ENCODE measurements at places on chromosomes 4 and X. TPM values are rescaled to one million over a fixed set of nuclear protein-coding genes. Genes with fewer than 3 reads are reported as not detected.

DNA sequence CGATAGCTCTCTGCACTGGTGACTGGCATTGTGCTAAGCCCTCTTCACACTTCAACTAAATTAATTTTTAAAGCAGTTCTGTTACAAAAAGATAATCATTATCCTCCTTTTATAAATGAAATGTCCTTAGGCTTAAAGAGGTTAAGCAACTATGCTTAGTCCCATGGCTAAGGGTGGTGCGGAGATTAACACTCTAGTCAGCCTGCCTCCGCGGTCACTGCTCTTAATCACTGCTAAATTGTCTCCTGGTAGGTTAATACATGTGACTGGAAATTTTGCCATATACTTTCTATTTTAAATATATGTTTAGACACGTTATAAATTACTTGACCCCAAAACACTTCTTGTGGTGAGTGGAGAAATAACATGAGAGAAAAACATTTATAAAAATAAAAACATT lies 473.7 kb downstream of the CENPC start:
- ATAC-seq = no peak

The STAP1 gene
- 0.77 TPM for total RNA-seq

DNA sequence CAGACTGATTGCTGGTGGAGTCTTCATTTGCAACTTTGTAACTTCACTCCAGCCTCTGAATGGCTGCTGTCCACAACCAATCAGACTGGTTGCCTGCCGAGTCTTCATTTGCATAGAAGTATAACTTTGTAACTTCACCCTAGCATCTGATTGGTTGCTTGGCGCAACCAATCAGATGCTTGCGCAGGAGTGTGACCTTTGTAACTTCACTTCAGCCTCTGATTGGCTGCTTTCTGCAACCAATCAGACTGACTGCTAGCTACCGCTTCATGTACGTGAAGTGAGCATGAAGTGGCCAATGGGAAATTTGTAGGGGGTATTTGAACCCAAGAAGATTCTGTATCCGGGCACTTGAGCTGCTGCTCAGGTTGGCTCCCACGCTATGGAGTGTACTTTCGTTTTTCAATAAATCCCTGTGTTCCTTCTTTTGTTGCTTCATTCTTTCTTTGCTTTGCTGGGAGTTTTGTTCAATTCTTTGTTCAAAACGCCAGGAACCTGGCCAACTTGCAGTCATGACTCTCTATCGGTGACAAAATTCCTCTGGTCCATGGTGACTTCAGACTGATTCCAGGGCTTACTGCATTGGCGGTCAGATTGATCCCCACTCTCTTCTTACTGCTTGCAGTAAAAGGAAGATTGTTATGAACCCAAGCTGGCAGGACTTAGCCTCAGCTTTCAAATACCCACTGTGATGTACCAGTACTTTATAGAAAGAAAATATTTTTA lies 46.4 kb upstream of the FGG start:
- ATAC-seq = no peak

GRCh38 chrX:77446029-77446585 lies 1.1 kb upstream of the FGF16 start:
- ATAC-seq = no peak

- ATAC-seq = no peak
Observed at GRCh38 chrX:22616867-22617266, 344.2 kb downstream of the CBLL2 start.

- ATAC-seq = no peak
Observed at GRCh38 chrX:50577326-50577725, 106.7 kb upstream of the DGKK start.

DNA sequence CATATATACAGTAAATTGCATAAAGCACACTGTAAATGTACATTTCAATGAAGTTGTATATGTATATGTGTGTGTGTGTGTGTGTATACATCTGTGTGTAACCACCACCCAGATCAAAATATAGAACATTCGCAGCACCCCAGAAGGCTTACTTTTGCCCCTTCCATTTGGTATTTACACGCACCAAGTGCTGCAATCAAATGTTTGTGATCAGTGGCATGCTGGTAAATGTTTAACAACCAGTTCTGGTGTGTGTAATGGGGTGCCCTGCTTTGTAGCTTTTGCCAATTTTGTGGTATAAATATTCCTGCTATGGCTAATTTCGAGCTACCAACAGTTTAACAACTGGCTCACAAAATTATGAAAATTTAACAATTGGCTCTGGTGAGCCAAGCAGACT lies 101.3 kb downstream of the RTL5 start:
- ATAC-seq = no peak

DNA sequence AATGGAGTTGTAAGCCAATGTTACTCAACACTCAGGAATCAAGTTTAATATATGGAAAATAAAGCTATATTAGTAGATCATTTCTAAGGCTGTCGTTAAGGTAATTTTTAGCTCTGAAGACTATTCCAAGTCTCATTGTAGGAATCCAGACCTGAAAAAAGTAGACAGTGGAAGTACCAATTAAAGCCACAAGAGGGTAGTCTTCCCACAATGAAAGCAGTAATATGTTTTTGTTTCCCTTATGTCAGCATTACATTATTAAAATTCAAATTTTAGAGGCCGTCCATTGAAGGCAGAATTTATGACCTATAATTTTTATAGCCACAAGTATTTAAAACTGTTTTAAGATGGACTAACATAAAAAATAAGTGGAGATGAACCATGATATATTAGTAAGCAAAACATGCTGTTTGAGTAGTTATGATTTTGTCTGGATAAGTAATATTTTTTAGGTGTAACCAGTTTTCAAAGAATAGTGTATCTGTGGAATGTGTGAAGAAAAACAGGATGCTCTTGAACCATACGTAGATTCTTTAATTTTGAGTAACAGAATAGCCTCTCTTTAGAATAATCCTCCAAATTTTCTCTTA lies 372.6 kb upstream of the TECRL start:
- ATAC-seq = no peak

The ABCG2 gene
- 1.1 TPM for total RNA-seq

DNA sequence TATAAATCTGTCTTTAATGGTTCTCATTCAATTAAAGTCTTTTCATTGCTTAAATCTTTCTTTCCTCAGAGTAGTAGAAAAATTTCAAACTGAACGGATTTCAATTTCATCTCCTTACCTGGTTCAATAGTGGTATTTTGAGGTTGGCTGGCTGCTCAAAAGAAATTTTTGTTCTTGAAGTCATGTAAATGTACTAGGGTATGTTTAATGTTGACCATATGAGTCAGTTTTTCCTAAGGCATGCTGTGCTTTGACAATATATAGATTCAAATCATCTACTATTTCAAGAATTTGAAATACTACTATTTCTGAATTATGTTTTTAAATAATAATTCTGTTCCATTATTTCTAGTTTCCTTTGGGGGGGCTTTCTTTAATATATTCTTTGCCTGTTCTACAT lies 105.5 kb downstream of the PACRGL start:
- ATAC-seq = no peak

DNA sequence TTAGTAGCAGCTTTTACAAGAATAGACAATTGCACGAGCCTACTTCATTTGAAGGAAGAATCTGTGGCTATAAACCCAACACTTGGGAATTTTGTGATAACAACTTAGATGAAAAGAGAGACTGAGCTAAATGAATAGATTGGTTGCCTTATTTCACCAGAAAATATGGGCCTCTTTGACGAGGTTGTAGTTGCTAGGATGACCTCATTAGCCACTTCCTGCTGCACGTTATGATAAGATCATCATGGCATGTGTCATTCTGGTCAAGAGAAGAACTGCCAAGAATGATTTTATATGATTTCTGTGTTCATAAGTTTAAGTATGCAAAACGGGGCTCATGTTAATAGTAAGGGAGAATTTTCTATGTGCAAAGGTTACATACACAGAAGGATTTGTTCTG lies 321.9 kb upstream of the GIMD1 start:
- ATAC-seq = no peak

- ATAC-seq = no peak
Observed at GRCh38 chr4:52968691-52969090, 106.6 kb downstream of the RASL11B start.

DNA sequence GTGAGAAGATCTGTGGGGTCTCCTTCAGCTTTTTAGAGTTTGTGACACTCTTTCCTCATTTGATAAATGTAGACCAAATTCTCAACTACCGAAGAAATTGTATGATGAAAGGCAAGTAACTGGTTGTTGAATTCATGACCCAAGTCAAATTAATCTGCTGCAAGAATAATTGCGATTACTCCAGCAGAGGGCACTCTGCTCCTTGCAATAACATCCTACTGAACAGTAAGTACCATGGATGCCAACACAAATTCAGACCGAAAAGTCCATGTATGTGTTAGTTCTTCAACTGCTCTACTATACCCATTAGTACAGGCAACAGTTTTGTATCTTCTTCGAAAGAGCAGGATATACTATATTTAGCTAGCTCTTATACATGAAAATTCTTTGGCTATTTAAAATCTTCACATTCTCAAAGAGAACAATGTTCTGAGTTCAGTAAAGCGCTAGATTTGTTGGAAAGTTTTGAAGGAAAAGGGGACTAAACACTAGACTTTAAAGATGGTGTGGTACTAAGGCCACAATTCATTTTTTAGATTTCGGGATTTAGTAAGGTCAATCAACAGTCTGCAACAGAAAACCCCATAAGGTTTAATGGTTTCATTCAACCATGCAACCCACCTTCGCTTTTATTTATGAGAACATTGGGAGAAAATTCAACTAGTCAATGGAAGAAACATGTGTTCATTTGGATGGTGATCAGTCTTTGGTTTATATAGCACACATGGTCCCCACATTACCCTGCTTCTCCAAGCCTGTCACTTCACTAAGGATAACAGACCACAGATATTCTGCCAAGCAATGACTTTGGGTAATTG lies 105.4 kb upstream of the TBC1D9 start:
- ATAC-seq = peak; percentile 35

The FAM53A gene
- total RNA-seq = 18.4 TPM

- no peak for ATAC-seq
Observed at GRCh38 chr4:102196221-102196620, 149.1 kb downstream of the SLC39A8 start.

The CTAG2 gene
- not detected for total RNA-seq

The EGFL6 gene
- total RNA-seq = not detected

GRCh38 chr4:9921326-9921725 lies 100.0 kb downstream of the SLC2A9 start:
- ATAC-seq = no peak

GRCh38 chr4:168585168-168586091 lies 88.6 kb downstream of the PALLD start:
- peak; percentile 91 for ATAC-seq

- peak; percentile 16 for ATAC-seq
Observed at GRCh38 chr4:48340276-48340964, 909 bp upstream of the SLAIN2 start.

The CXCL5 gene
- 1.3 TPM for total RNA-seq

The ACOT9 gene
- 48.7 TPM for total RNA-seq

DNA sequence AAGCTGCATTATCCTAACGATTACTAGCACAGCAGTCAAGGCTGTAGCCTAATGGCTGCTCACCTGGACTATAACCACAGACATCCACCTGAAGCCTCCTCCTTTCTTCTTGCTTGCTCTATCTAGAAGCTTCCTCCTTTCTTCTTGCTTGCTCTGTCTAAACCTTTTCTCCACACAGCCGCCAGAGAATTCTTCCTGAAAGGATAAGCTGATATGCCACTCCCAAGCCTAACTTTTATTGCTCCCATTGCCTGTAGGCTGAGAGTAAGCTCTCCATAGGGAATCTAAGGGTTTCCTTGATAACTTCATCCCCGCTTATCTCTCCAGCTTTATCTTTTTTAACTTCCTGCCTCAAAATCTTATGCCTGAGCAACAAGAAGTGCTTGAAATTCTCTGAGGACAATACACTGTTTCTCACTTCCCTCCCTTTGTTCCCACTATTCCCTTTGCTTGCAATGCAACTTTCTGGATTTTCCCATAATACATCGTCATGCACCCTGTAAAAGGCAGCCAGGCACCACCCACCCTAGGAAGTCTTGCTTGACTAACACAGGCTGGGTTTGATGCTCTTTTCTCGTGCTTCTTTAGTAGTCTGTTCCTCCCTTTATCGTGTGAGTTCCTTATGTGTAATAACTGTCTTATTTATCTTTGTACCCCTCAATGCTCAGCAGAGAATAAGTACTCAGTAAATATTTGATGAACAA lies 1.4 kb upstream of the LRIT3 start:
- ATAC-seq = no peak

DNA sequence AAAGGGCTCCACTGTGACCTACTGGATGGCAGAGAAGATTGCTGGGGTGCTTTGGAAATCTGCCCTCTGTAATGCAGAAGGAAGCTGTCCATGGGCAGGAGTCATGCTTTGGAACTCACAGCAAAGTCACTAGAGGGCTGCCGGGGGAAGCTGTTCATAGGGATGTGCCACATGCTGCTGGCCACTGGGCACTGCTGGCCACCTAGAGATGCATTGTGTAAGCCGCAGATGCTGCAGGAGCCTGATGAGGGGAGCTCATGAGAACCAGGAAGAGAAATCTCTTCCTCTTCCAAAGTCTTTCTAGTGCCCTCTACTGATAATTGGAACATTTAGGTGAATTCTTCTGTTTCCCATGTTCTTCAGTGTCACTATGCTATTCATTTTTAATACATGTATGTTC lies 31.2 kb upstream of the UXT start:
- ATAC-seq = no peak

The PDGFRA gene
- total RNA-seq = 146 TPM

DNA sequence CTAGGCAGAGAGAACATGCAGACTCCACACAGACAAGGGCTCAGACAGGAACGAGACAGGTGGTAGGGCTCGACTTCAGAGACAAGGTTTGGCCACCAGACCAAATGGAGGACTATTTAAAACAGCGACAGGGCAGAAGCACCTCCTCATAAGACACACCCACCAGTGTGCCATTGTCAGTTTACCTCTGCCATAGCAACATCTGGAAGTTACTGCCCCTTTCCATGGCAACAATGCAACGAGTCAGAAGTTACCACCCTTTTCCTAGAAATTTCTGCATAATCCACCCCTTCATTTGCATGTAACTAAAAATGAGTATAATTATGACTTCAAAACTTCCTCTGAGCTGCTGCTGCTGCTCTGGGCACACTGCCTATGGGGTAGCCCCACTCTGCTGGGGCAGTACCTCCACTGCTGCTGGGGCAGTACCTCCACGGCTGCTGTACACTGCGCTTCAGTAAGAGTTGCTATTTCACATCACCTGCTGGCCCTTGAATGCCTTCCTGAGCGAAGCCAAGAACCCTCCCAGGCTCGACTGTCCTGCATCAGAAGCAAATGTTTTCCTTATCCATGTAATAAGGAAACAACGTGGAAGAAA lies 2222.3 kb upstream of the AGA start:
- no peak for ATAC-seq

DNA sequence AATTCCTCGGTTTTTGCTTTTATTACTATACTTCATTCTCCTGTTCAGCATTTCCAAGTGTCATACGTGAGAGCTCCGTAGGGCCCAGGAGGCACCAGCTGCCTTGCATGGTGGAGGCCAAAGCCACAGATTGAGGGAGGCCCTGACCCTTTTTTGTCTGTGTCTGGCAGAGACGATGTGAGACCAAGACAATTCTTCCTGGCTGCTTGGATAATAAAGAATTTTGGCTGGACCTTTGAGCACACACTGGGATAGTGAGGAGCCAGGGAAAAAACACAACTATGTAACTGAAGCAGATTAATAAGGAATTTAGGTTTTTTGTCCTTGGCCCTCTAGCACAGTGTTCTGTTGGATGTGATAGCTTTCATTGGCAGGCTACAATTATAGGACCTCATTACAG lies 161.0 kb downstream of the CPXCR1 start:
- ATAC-seq = no peak

The INTU gene
- total RNA-seq = 7.2 TPM

GRCh38 chr4:16835597-16836247 lies 62.7 kb downstream of the LDB2 start:
- ATAC-seq = no peak

The FAAH2 gene
- 0.13 TPM for total RNA-seq
